ENCODE measurements at places on chromosomes 5 and 9. TPM values are rescaled to one million over a fixed set of nuclear protein-coding genes. Genes with fewer than 3 reads are reported as not detected.

- DNase-seq = no peak
These were observed 9.9 kb downstream of the HNRNPH1 start for GRCh38 chr5:179613460-179614071.

DNA sequence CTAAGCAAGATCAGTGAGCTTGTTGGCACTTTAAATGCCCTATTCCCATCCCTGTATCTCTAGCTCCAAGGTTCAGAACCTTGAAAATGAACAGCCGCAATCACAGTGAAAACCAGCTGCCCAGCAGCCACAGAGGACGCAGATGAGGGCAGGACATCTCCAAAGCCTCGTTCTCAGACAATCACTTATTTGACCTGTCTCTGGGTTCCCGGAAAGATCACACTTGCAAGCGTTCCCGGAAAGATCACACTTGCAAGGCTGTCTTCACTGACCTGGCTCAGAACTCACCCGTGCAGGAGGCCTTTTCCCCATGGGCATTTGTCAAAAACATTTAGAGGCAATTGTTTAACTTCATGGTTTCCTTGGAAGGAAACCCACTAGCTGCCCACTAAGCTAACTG is 25.7 kb downstream of the IPPK start:
- no peak for DNase-seq

DNA sequence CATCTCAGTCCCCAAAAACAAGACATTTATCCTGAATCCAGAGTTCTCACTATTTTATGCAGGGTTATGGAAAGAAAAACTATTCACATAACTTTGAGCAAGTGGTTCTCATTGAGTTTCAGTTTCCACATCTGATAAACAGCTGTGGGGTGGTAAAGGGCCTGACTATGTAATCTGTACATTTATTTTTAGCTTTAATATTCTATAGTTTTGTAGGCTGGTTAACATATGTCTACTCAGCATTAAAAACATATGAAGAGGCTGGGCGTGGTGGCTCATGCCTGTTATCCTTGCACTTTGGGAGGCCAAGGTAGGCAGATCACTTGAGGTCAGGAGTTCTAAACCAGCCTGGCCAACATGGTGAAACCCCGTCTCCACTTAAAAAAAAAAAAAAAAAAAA is 301.5 kb upstream of the CCNG1 start:
- DNase-seq = no peak

DNA sequence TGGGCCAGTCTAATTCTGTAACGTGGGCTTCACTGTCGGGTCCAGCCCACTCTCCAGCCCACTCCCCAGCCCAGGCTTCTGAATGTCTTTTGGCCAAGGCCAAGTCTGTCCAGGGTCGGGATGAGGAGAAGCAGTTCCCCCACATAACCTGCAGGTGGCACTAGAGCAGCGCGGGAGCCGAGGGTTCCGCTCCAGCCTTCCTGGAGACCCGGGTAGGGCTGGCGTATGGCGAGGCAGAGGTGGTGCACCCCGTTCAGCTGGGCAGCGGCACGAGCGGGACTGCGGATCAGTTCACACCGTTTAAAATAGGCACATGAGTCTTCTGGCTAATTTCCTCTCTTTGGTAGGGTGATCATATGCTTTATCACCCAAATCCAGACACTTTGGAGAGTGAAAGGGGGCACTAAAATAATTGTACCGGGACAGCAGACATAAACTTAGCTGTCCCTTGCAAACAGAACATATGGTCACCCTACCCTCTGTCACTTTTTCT is 185.9 kb downstream of the MSX2 start:
- peak; percentile 44 for DNase-seq

DNA sequence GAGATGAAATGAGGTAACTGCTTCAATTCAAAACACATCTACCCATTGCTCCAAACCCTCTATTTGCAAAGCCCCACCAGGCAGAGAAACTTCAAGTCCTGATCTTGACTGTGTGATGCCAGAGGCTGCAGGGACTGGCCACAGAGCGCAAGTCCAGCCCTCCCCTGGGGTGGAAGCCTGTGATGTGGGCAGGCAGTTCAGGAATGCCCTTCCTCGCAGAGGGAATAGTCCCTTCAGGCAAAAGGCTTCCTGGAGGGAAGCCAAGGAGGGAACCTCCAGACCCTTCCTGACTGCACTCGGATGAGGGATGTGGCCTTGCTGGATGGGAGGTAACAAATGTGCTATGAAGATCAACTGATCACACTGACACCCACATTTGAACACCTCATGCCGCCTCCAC is 131.2 kb downstream of the SLIT3 start:
- DNase-seq = no peak

GRCh38 chr5:43422143-43422542 is 10.0 kb upstream of the CCL28 start:
- peak; percentile 49 for DNase-seq

- DNase-seq = no peak
These were observed 1.8 kb downstream of the SKP2 start for GRCh38 chr5:36153726-36154125.

- no peak for DNase-seq
These were observed 527.8 kb upstream of the ZNF608 start for GRCh38 chr5:125274211-125274610.

- DNase-seq = peak; percentile 62
These were observed 24.3 kb upstream of the ENHO start for GRCh38 chr9:34546834-34547827.

DNA sequence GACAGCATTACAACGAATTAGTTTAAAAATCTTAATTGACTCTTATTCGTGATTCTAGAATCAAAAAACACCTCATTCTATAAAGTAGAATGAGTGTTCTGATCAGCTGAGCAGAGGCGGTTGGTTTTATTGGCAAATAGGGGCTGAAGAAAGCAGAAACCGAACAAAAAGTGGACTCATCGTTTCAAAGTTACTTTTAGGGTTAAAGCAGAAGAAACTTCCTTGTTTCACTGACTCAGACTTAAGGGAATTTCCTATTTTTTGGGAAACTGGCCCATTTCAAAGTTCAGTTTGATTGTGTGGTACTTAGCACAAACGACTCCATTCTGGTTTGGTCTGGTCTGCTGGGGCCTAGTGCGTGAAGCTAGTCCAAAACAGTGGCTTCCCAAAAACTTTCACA is 862 bp upstream of the NDUFB6 start:
- DNase-seq = no peak

DNA sequence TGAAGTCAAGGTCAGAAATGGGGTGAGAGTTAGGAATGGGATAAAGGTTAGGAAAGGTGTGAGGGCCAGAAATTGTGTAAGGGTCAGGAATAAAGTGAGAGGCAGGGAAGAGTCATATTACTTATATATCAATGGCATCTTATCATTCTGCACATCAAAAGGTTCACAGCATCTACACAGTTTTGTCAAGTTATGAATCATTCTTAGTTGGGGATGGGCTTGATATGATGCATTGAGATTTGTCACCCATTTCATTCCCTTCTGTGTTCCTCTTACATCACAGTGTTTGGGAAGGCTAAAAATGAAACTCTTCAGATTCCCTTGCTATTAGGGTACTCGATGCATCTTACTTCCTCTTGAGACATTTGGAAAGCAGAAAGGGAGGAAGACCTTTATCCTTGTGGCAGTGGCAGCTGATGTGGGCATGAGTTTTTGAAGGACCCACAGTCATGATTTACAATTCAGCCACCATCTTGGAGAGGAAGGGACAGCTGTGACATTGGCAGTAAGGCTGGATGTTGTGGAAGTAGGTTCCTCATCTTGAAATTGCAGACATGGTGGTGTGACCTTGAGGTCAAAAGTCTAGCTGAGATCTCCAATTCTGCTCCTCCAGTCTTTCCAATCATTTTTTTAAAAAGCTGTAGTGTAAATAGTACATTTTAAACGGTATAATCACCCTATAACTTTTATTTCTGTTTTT is 24.2 kb upstream of the NPR3 start:
- DNase-seq = no peak

- peak; percentile 43 for DNase-seq
These were observed 32.2 kb upstream of the ANGPTL2 start for GRCh38 chr9:127154390-127155191.

DNA sequence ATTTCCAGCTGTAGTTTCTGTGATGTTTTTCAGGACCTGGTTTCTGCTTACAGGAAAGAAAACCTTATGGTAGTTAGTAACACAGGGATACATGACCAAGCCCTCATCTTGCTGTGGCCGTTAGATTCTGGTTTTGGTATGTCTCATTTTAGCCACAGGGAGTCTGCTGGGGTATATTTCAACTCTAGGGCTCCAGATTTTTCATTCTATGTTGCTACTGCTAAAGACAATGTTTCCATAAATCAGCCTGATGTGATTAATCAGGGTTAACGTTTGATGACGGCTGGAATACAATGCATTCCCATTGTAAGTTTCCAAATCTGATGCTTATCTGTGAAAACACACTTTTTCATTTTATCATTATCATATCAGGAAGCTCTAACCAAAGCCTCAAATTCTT is 48.2 kb downstream of the P4HA2 start:
- DNase-seq = no peak

GRCh38 chr5:68334553-68334886 is 119.0 kb downstream of the PIK3R1 start:
- no peak for DNase-seq

GRCh38 chr9:37574241-37574721 is 1.9 kb downstream of the FBXO10 start:
- DNase-seq = no peak

ADAMTS19 gene
- 0.20 TPM for total RNA-seq

PCDHGA2 gene
- 6.7 TPM for total RNA-seq

SOHLH1 gene
- not detected for total RNA-seq

PCDHA9 gene
- total RNA-seq = 0.29 TPM

NPR2 gene
- 22.0 TPM for total RNA-seq

All from mucosa of gallbladder (tissue), 1 donor.